Anterior cingulate cortex (tissue), 58 donors: ENCODE measurements at places on chromosomes 3 and 15.

DNA sequence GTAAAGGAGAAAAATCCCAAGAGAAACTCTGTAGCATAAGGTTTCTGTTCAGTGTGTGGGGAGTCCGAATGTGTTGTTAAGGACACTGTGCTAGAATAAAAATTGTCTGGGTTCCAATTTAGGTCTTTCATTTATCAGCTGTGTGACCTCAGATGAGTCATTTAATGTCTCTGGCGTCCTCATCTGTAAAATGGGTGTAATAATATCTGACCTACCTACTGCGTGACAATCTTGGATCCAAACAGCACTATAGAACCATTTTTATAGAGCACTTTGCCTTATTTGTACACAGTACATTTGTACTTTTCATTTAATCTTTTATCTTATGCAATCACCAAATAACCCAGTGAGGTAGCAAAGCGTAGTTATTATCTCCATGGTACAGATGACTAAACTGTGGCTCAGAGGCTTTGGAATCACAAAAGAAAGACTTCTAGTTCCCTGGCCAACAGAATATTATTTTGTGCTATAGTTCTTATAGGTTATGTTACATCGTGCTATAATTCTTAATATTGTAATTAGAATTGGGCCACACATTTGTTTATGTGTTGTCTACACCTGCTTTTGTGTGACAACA lies 46.6 kb upstream of the TNIK start:
- DNase-seq, result no peak

- DNase-seq, result no peak
These were observed 121.9 kb upstream of the MEF2A start for GRCh38 chr15:99443768-99444446.

DNA sequence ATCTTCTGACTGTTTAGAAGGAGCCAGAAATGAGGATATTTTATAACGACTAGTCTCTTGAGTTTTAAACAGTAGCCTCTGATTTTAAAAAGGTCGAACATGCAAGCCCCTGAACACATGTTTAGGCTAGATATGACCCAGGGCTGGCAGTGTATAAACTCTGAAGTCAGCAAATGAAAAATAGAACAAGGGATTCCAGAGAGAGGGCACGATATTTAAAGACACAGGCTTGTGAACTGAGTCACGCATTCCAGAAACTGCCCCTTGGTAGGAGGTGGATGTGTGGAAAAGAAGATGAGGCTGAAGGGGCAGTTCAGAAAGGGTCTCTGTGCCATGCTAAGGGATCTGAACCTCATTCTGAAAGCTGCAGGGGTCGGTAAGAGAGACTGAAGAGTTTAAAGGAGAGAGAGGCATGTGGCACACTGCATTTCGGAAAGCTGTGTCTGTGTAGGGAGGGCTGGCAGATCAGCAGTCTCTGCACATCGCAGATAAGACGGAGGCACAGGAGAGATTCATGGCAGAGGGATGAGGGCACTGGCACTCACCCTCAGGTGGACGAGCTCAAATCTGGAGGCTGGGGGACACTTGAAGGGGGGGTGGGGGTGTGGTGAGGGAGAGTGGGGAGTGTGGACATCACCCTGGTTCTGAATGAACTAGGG lies 22.1 kb downstream of the ST8SIA2 start:
- DNase-seq, result no peak

- no peak for DNase-seq
These were observed 27.6 kb downstream of the SLC28A1 start for GRCh38 chr15:84911879-84912660.

DNA sequence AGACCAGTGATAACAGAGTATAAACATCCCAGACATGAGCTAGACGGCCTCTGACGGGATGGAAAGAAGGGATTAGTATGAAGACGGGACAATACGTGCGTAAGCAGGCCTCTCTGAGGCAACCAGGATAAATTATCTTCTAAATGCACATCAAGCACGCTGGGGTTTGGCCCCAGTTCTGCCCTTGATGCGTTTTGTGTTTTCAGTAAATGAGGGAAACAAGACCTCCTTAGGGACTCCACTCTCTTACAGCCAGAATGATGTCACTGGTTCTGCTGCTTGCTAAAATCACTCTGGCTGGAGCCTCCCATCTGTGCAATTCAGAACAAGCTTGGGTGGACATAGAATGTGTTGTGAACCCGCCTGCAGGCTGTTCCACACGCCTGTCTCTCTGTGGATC lies 156.0 kb upstream of the MCTP2 start:
- DNase-seq, result no peak

GRCh38 chr3:106172780-106173179 lies 304.0 kb upstream of the CBLB start:
- no peak for DNase-seq

DNA sequence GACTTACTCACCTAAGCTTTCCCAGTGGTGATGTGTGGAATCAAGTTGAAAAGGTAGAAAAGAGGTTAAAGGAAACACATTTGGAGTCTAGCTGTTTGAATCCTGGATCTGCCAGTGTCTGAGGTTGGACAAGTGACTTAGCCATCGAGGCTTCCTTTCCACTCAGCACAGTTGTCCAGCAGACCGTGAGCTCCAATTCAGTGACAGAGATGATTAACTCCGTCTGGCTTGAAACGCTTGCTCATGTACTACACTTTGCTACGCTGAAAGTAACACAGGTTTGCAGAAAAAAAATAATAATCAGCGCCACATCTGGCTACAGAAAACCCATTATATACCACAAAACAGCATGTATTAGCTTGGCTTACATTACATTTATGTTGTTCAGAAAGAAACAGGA lies 364.9 kb upstream of the MCTP2 start:
- no peak for DNase-seq

DNA sequence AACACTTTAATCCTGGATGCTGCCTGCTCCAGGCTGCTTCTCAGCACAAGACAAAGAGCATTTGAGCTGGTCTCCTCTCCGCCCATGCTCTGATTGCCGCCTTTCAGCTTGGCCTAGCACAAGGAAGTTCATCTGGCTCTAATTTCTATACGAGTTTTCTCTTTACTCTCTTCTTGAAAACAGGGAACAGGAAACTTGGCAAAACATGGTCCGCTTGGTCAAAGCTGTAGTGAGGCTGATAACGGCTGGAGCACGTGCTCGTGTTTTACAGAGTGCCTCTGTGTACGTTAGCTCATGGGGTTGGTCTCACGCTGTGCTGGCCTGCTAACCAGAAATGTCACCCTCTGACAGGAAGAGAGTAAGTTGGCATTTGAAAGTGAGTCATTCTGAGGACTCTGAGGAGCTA lies 19.2 kb downstream of the RARRES1 start:
- DNase-seq, result no peak

DNA sequence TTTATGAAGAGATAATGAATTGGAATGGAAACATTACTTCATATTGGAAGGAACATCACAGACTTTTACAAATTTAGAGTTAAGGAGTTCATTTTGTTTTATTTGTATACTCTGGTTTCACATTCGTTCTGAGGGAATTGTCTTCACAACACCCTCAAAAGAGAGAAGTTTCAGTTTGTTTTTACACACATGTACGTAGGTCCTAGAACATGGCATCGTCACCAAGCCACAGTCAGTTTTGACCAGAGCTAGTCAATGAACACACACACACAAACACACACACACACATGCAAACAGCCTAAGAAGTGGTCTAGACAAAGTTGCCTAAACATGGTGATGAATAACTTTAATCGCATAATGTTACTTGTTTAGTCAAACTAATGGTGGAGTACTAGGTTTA lies 427.9 kb upstream of the BCHE start:
- DNase-seq, result no peak

DNA sequence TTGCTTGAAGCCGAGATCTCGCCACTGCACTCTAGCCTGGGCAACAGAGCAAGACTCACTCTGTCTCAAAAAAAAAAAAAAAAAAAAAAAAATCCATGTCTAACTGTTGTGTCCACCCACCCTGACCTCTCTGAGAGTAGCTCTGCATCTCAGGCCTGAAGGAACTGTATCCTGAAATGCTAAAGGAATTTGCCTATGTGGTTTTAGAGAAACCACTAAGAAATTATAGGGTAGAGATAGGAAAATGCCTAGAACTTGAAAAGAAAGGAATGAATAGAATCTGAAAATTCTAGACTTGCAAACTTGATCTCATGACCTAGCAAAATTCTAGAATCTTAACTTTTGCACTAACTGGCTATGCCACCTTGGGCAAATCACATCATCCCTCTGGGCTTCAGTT lies 217.5 kb upstream of the ROPN1 start:
- no peak for DNase-seq

DNA sequence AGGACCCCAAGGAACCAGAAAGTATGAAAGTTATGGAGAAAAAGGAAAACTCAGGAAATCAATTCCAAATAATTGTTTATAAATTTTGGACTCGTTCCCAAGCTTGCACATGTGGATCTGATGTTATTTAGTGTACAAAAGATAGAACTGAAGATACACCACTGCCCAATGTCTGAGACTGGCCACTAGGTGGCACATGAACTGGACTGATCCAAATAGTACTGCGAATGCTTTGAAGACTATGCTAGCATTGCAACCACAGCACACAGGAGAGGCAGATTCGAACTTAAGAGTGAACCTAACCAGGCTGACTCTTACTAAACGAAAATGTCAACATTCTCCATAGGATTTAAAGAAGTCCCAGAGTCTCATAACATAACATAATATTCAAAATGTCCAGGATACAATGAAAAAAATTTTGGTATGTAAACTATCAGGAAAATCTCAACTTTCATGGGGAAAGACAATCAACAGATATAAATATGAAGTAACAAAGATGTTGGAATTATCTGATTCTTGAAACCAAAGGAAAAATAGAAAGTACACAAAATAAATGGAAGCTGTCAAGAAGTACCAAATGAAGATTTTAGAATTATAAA lies 596.7 kb downstream of the FGF12 start:
- DNase-seq, result no peak

DNA sequence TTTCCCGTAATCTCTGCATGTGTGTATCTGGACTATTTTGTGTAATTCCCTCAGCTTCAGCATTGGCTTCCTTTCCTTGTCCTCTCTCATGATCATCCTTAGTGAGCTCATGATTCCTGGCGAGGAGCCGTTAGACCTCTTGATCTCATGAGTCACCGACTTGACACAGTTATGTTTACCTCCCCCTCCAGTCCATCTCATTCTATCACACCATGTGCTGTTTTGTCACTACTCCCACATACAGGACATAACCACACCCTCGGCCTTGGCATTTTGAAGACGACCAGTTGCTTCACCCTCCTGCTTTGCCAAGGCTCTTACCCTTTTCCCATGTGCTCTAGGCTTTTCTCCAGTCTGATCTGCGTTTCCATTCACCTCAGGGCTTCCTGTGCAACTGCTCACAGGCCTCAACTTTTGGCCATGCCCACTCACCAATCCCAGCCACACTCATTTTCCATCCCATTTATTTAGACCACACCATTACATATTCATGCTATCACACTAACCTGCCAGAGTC lies 41.5 kb downstream of the CP start:
- DNase-seq, result no peak

- no peak for DNase-seq
These were observed 59.7 kb downstream of the ADAMTS7 start for GRCh38 chr15:78751602-78751979.

- no peak for DNase-seq
These were observed 127.4 kb downstream of the ATP10A start for GRCh38 chr15:25735550-25736384.

- DNase-seq, result no peak
These were observed 3.1 kb upstream of the CFAP100 start for GRCh38 chr3:126391631-126392030.

- no peak for DNase-seq
These were observed 92.1 kb upstream of the PLSCR4 start for GRCh38 chr3:146342989-146343388.

DNA sequence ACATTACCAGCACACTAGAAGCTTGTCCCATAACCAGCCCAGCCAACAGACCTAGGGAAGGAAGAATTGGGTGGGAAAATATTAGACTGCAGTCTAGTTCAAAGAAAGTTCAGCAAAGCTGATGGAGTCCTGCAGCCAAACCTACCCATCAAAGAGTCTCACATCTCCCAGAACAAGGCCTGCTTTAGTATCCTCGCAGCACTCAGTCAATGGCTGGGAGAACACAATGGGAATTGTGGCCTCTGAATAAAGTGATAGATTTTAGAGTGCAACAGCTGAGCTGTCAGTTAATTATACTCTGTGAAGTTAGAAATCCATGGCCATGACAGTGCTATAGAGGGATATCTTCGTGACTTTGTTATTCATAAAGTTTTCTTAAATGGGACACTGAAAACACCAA lies 207.2 kb upstream of the NAALADL2 start:
- DNase-seq, result peak; percentile 2

DNA sequence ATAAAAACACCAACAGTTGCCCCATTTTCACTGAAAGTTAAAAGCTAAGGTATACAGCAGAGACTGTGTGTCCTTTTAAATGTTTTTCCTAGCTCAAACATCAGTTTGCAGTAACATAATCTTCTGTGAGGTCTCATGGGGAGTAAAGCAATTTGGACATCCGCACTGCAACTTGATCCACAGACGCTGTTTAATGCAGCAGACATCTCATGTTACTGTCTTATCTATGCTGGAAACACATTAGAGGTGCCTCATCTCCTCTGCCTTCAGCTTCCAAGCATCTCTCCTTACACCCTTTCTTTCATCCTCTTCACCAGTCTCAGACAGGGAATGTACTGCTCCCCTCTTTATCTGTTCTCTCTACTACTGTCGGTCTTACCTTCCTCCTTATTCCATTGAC lies 53.7 kb upstream of the ATP11B start:
- DNase-seq, result no peak

DNA sequence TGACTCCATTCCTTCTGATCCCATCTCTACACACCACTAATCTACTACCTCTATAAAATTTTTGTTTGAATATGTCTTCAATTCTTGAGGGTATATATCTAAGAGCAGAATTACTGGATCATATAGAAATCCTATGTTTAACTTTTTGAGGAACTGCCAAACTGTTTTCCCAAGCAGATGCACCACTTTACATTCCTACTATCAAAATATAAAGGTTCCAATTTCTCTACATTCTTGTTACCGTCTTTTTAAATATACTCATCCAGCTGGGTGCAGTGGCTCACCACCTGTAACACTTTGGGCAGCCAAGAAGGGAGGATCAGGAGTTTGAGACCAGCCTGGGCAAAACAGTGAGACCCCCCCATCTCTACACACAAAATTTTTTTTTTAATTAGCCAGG lies 268.0 kb downstream of the SCAPER start:
- DNase-seq, result no peak
